GM20000 (cell line): ENCODE measurements at places on chromosomes 5 and 9.

- DNase-seq: no peak
Measured at GRCh38 chr9:77851882-77852595, 179.6 kb downstream of the GNAQ start.

- no peak for DNase-seq
Measured at GRCh38 chr5:56543441-56544388, 271.6 kb upstream of the MAP3K1 start.

- no peak for DNase-seq
Measured at GRCh38 chr5:137651022-137651421, 84.9 kb downstream of the KLHL3 start.

DNA sequence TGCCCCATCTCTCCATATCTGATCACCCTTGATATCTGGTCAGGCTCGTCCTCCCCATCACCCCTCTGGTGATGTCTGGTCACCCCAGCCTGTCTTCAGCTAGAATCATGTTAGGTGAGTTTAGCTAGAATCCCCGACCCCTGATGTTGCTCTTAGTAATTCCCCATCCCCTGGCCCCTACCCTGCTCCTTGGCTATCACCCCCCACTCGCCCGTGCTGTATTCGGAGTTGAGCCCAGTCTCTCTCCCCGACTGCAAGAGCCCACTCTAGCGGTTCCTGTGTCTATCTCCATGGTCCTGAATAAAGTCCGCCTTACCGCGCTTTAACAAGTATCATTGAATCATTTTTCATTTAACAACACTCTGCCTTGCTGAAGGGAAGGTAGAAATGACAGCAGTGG, 33.7 kb downstream of the ADAMTS2 start:
- DNase-seq: no peak

- no peak for DNase-seq
Measured at GRCh38 chr5:141691286-141691866, 9.3 kb upstream of the ARAP3 start.

DNA sequence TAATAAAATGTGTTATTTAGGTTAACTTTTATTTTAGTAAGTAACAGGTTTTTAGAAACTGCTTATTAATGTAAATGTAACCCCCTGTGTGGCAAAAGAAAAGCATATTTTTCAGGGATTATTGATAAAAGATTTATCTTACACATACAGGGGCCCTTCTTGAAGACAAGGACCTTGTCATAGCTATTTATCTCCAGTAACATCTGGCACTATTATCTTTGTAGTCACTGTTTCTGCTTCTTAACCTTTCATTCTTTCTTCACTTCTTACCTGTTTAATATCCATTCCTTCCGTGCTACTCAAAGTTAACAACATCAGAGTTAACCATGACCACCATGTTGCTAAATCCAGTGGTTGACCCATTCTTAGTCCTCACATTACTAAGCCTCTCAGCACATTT, 117.8 kb upstream of the VCAN start:
- DNase-seq: no peak
